Kidney capillary endothelial cell (primary cell): ENCODE measurements at places on chromosomes 6 and 20.

- DNase-seq, result no peak
Observed at GRCh38 chr20:21324126-21324525, 21.0 kb downstream of the XRN2 start.

DNA sequence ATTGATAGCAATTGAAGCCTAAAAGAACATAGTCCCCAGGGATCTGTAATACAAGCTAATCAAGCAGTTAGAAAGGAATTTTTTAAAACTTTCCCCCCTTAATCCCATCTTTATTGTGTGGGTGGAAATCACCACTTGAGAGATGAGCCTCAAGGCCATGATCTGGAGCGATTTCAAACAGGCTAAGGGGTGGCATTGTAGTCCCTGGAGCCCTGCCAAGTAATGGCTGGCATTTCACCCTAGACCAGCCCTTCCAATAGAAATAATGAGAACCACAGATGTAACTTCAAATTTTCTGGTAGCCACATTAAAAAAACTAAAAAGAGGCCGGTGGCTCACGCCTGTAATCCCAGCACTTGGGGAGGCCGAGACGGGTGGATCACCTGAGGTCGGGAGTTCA is 46.9 kb downstream of the PRDM1 start:
- DNase-seq, result no peak

DNA sequence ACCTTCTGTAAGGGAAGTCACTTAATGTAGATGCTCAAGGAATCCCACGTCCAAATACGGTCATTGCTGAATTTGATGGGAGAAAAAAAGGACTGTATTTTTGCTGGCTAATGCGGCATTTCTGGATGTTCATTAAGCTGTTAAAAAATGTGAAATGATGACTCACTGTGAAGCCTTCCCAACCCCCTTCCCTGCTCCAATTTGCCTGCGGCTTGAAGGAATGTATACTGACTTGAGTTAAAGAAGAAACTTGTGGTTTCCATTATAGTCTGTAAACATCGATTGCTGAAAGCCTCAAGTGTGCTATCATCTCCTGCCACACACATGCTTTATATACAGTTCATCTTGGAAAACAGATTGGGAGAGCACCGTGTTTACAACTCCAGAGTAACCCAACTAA is 249.1 kb upstream of the JAG1 start:
- DNase-seq, result no peak

- no peak for DNase-seq
Observed at GRCh38 chr20:47551222-47551621, 49.5 kb downstream of the NCOA3 start.

DNA sequence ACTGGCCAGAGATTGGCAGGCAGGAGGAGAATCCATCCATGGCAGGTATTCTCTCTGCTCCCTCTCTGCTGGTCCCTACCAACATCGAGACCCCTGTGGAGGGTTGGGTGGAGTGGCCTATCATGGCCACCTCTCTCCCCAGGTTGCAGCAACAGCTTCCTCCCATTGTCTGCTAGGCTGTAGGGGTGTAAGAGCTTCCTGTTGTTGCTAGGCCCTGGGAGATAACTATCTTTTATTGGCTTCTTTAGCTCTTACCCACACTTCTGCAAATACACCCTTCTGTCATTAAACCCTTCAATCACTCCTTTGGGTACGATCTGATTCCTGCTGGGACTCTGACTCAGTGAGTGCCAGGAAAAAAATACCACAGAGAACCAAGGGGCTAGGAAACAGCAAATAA is 66.6 kb upstream of the FAM184A start:
- DNase-seq, result no peak

- no peak for DNase-seq
Observed at GRCh38 chr6:111260570-111261298, 173.4 kb downstream of the SLC16A10 start.

DNA sequence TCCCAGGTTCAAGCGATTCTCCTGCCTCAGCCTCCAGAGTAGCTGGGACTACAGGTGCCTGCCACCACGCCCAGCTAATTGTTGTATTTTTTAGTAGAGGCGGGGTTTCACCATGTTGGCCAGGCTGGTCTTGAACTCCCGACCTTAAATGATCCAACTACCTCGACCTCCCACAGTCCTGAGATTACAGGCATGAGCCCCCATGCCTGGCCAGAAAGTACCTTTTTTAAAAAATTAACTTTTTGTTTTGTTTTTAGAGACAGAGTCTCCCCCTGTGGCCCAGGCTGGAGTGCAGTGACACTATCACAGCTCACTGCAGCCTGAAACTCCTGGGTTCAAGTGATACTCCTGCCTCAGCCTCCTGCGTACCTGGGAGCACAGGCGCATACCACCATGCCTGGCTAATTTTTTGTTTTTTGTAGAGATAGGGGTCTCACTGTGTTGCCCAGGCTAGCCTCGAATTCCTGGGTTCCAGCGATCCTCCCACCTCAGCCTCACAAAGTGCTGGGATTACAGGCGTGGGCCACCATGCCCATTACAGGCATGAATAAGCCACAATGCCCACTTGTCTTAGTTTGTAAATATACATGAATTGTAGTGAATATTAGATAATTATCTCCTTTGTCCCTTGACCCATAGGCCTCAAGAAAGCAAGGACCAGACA is 17.4 kb upstream of the EEF1A1 start:
- DNase-seq, result no peak

DNA sequence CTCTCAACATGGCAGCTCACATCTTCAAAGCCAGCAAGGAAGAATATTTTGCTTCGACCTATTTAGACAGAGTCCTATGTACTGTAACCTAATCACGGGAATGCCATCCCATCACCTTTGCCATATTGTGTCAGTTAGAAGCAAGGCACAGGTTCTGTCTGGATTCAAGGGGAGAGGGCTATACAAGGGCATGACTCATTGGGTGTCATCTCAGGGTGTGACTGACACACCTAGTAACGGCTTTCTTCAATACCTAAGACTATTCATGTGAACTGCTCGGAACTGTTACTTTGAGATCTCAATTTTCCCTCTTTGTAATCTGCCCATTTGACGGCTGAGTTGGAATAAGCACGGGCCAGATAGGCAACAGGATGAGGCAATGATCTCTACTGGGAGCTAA is 135.6 kb upstream of the HDGFL1 start:
- no peak for DNase-seq

GRCh38 chr6:3242768-3243167 is 15.3 kb upstream of the TUBB2B start:
- DNase-seq, result no peak

DNA sequence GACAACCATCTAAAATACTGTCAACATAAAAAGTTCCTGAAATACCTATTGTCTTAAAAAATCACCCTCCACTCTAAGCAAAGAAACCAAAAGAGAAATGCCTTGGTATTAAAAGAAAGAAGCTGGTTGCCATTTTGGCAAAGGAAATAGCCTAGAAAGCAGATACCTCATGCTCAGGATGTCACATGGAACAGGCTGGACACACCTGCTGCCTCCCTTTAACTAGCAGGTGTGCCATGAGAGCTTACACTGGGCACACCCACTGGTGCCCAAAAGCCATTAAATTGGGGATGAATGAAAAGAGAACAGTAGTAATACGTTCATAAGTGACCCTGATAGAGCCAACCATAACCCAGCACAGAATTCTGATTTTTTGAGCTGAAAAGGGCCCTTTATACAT is 1.5 kb downstream of the SLC23A2 start:
- no peak for DNase-seq

DNA sequence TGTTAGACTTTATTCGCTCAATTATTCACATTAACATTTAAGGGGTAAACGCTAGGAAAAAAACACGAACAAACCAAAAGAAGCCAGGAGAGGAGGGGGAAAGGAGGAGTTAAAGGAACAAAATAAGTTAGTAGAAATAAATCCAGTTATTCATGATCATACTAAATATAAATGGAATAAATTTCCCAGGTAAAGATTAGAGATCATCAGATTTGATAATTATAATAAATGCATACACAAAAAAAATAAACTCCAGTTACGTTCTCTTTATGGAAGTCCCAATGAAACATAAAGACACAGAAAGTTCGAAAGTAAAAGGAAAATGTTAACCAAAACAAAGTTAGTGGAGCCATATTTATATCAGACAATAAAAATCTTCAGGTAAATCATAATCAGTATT is 568.7 kb upstream of the NOX3 start:
- DNase-seq, result no peak
